ENCODE measurements at places on chromosomes 1 and 21.

- no peak for DNase-seq
These were observed 65.1 kb upstream of the ATP1B1 start for GRCh38 chr1:169041366-169041765.

- DNase-seq, result no peak
These were observed 5.2 kb downstream of the RPL5 start for GRCh38 chr1:92837062-92837461.

DNA sequence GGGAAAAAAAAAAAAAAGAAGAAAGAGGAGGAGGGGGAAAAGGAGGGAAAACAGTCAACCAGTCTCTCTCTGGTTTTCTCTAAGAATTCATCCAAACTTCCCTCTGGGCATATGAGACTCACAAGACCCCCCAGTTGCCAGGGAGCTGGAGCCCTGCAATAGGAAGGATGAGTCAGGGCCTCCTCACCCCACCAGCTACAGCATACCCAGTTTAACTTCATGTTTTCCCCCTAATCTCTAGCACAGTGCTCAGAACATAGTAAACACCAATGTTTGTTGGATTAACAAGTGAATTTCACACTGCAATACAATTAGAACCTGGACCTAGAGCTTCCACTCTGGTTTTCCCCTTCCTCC, 7.8 kb downstream of the F11R start:
- DNase-seq, result no peak

DNA sequence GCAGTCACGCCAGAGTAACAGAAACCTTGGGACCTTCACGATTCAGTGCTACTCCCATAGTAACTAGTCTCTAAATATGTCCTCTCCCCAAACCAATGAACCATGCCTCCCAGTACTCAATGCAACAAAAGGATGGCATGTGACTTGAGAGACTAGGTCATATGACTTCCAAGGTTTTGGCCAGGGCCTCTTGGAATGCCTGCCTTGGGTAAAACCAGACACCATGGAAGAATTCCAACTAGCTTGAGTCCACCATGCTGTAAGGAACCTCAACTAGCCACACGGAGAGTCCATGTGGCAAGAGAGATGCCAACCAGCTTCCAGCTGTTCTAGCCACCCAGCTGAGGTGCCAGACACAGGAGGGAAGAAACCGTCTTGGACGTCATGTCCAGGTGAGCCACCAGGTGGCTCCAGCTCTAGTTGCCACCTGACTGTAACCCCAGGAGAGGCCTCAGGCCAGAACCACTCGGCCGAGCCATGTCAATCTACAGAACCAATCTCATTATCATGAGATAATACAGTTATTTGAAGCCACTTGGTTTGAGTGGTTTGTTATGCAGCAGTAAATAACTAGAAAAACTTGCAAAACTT, 115.0 kb downstream of the SYF2 start:
- DNase-seq, result no peak
